ENCODE measurements at places on chromosomes 13 and 19.
A peak's percentile ranks its signal among the peaks of the same experiment; 100 is the strongest.

DNA sequence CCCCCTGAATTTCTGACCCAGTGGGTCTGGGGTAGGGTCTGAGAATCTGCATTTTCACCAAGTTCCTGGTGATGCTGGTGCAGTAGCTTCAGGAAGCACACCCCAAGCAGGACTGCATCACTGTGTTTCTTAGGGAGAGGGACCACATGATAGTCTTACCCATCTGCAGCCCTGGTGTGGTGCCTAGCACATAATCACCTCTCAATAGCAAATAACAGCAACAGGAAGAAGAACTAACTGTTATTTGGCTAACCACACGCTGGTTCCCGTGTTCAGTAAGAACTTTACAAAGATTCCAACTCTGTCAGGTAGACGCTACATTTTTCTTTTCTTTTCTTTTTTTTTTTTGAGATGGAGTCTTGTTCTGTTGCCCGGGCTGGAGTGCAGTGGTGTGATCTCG lies 41.9 kb upstream of the SPATA13 start:
- no peak for DNase-seq

DNA sequence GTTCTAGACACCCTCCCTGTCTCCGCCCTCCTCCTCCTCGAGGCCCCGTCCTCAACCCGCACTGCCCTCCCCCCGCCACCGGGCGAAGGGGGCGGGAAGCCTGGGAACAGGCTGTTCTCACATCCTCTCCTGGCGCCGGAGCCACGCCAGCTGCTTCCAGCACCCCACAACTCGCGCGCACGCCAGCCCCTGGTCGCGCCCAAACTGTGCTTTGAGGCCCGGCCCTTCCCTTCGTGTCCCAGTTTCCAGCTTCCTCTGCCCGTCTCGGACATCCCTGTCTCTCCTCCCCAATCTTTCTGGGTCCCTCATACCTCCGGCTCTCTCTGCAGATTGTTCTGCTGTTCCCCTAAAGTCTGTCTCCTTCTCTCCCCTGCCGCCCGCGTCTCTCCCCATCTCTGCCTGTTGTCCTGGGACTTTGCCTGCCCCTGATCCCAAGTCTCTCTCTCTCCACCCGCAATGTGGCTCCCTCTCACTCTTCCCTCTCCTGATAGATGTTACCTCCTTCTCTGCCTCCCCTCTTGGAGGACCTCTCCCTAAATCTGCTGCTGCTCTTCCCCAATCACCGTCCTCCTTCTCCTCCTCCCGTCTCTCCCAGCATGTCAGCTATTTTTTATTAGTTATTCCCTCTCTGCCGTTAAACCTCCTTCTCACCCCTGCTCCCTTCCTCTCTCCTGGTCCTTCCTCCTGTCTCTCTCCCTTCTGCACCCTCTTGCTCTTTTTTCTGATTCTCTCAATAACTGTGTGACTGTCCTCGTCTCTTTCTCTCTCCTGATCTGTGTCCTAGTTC lies 14.2 kb downstream of the DPF1 start:
- DNase-seq: no peak

DNA sequence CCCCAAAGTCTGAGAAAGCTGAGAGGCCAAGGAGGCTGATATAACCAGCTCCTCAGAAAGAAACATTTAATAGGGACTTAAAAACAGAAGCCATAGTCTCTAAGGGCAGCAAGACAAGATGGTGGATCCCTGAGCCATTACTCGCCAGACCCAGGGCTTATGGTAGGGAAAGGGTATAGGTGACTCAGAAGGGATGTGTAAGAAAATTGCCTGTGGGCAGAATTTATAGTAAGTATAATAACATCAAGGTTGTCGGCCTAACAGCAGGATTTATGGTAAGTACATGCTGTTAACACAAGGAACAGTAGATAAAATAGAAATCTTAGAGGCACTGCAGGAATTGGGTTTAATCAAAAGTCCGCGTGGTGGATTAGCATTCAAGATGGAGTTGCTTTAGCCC lies 14.7 kb downstream of the KBTBD6 start:
- no peak for DNase-seq

DNA sequence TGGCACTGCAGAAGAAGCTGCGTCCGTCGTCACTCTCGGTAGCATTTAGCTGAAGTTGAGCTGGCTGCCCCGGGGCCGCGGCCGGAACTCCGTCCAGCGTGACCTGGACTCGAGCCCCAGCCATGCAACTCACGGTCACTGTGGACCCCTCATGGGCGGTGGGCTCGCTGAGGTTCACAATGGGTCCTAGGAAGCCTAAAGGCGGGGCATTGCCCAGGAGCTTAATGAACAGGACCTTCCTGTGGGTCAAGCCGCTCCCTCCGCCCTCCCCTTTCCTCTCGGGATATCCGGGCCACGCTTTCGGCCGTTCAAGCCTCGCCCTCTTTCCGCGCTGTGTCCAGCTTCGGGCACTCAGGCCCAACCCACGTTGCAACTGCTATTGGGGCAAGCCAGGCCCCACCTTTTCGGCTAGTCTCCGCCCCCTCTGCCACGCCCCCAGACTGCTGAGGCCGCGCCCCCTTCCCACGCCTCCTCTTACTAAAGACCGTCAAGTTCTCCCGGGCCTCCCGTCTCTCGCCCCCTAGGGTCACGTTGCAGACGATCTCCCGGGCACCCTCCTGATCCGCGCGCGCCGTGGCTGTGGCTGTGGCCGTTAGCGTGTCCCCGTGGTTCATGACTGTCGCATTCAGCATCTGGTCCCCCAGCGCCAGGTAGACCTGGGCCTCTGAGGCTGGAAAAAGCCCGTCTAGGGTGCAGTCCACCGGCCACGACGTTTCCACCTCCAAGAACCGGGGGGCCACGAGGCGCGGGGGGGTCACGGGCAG lies 1.4 kb upstream of the RAVER1 start:
- peak; percentile 84 for DNase-seq

- no peak for DNase-seq
These were observed 186.8 kb upstream of the PRR20A start for GRCh38 chr13:56953965-56954364.

DNA sequence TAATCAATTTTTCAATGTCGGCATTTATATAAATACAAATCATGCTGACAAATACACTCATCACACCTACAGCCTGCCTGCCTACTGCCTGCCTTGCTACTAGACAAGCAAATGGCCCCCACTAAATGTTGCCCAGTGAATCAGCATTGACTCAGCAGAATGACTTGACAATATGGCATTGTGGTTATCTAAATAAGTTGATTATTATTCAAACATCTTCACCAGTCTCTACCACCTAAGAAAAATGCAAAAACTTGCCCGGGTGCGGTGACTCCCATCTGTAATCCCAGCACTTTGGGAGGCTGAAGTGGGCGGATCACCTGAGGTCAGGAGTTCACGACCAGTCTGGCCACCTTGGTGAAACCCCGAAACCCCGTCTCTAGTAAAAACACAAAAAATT lies 296.1 kb downstream of the PCDH9 start:
- peak; percentile 88 for DNase-seq
